ENCODE measurements at places on chromosomes 2 and 18.
A peak's percentile ranks its signal among the peaks of the same experiment; 100 is the strongest.

GRCh38 chr18:60040971-60041370 is 141.2 kb downstream of the PMAIP1 start:
- DNase-seq = no peak

GRCh38 chr18:28112056-28112470 is 64.9 kb downstream of the CDH2 start:
- no peak for DNase-seq

DNA sequence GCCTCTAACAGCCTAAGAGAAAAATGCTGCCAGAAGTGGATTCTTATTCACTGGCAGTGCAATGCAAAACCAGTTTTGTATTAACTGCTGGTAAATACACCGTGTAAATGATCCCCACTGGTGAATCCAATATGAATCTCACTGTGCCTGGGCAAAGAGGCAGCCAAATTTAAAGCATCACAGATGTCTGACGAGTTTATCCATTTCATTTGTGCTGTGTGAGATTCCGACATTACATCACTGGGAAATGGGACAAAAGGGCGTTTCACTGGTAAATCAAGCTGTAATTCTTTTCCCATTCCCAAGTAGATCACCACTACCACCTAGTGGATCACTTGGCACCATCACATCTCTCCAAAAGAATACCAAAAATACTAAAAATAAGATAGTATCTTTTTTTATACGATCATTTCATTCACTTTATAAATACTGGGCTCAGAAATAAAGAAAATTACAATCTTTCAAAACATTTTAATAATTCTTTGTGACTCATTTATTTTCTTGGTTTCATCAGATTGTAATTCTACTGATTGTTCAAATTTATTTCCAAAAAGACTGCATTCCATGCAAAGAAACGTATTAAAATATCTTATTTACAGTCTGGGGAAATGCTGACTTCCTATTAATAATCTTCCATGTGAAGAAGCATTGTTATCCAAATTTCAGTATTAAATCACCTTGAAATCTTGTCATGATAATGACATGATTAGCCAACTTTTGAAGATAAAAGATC is 125.6 kb downstream of the GRB14 start:
- peak; percentile 18 for DNase-seq

GRCh38 chr2:229627728-229628127 is 86.6 kb downstream of the DNER start:
- DNase-seq = no peak

DNA sequence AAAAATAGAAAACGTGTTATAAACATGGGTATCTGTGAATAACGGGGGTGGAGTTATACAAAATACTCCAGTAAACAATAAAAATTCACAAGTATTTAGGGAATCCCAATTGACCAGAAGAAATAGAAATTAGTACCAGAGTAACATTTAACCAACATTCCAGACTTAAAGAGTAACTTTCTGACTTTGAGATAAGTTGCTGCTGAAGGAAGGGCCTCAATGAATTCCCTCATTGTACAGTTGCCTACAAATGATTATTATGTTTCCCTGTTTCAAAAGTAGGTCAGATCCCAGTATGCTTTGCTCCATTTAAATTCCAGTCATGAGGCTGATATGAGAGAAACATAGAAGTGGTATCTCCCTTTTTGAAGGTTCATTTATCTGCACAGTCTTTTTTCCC is 88.3 kb upstream of the KCNH7 start:
- no peak for DNase-seq

- no peak for DNase-seq
Observed at GRCh38 chr2:67232936-67233335, 164.2 kb upstream of the ETAA1 start.

DNA sequence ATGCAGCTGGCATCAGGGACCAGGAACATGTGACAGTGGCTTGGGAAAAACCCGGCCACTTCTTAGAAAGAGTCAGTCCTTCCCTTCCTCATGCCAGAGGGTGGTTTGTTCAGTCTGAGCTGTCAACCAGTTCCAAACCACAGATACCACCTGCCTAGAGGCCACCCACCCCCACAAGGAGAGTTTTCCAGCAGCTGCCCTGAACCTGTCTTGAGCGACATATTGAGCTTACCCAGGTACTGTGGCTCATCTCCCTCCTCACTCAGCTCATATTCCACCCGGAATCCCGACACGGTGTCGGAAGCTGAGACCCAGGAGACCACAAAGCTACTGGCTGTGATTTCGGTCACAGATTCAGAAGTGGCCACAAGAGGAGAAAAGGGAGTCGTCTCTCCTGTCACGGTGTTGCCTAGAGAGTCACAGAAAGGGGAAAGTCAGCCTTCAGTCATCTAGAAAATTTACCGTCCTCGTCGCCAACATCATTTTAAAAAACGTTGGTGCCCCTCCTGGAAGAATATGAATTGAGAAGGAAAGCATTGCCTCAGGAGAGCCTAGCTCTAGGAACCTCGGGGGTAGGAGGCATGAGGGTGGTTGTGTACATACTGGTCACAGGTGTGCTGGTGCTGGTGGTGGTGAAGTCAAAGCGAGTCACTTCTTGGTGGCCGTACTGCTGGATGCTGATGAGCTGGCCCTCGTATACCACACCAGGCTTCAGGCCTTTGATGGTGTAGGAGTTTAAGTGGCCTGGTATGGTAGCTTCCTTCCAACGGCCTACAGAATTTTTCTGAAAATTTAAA is 26.3 kb downstream of the FN1 start:
- DNase-seq = no peak

- no peak for DNase-seq
Observed at GRCh38 chr2:33784488-33784887, 185.4 kb upstream of the FAM98A start.

DNA sequence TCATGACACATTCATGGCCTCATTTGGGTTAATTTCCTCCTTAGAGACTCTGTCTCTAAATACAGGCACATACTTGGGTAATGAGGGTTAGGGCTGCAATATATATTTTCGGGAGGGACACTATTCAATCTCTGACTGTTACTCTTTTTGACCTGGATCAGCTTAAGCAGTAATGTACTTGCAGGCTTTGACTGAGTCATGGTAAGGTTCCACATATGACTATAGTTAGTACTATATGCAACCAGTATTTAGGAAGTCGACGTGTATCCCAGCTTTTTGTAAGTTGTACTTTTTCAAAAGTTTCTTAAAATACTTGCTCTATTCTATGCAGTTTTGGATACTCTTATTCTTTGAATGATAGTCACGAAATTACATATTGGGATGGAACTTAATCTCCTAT is 37.2 kb upstream of the CDH19 start:
- no peak for DNase-seq

- no peak for DNase-seq
Observed at GRCh38 chr2:182890305-182890704, 23.9 kb upstream of the FRZB start.

DNA sequence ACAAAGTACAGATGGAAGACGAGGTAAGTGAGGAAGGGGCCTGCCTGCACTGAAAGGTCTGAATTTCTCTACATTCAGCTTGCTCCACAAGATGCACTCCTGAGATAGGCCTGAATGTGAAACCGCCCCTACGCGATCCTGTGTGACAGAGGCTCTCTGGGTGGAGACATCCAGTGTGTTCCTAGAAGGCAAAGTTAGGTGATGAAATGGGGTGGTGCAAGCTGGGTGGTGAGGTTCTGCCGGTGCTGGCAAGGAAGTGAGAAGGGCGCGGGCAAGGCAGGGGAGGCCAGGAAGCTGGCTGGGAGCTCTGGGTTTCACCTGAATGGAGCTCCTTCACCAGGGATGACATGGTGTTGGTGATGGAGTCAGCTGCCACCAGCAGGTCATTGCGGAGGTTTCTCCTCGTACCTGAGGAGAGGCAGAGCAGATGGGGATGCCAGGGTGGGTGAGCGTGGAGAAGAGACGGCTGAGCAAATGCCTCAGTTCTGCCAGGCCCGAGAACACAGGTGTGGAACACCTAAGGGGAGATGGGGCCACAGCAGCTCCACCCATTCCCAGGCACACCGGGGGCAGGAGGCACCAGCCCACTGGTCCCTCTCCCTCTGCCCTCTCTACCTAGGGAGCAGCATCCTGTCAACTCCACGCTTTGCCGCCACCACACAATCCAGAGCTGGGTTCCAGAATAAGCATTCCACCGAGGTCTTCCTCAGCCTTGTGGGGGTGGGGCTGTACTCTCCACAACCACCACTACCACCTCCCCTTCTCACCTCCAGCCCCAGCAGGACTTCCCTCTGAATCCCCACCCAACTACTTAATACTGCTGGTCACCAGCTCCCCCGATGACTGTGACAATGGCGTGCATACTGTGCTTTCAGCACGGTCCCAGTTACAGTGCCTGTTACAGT is 45.5 kb upstream of the DNMT3A start:
- DNase-seq = no peak

DNA sequence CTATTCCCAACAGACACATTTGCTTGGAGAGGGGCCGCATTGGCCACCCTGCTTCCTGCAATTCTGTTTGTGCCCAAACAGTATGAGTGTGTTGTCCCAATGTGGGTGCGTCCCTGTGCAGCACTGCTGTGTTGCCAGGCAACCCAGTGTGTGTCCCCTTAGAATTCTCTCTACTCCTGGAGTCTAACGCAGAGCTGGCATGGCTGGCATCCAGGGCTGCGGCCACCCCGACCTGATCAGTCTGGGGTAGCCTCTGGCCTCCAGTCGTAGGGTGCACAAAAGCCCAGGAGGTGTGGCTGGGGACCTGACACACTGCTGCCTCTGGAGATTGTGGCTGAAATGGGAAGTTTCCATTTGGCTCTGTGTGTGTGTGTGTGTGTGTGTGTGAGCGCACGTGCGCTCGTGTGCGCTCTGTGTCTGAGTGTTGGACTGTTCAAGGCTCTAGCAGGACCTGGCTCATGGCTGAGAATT is 48.0 kb downstream of the TEX44 start:
- no peak for DNase-seq
